IPS-NIHi11 (cell line): ENCODE measurements at places on chromosomes 5 and 9.

DNA sequence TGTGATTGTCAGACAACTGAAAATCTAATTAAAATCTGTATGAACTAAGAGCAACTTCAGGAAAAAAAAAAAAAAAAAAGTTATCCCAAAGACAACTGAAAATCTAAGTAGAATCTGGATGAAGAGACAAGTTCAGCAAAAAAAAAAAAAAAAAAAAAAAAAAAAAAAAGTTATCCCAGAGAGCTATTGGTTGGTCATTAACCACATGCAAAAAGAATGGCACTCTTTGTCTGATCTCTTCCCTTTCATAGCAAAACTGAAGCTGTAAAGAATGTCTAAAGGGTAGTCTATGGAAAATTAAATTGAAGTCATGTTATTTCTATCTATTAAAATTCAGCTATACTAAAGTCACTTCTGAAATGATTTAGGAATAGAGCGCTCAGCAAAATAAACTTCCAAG, 32.9 kb downstream of the STRBP start:
- no peak for DNase-seq

DNA sequence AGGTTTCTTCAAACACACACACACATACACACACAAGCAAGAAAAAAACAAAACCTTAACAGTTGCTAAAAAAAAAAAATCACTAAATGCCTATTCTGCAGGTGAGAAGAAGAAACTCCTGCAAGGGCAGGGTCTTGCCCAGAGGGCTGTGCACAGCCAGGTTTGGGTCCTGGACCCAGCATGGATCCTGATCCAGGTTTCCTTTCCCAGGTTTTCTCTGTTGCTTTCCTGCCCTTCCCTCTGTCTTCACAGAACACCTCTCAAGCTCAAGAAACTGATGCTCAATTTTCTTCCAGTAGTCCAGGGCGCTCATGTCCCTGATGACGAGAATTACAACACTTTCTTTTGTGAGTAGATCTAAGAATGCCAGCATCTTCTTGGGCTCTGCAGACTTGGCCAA, 136.6 kb downstream of the PAX5 start:
- DNase-seq, result peak; percentile 43

GRCh38 chr5:94691949-94692348, 73.5 kb downstream of the SLF1 start:
- DNase-seq, result no peak

GRCh38 chr9:91186632-91187108, 175.0 kb downstream of the AUH start:
- no peak for DNase-seq

- DNase-seq, result no peak
Observed at GRCh38 chr5:124200381-124200780, 546.1 kb downstream of the ZNF608 start.

DNA sequence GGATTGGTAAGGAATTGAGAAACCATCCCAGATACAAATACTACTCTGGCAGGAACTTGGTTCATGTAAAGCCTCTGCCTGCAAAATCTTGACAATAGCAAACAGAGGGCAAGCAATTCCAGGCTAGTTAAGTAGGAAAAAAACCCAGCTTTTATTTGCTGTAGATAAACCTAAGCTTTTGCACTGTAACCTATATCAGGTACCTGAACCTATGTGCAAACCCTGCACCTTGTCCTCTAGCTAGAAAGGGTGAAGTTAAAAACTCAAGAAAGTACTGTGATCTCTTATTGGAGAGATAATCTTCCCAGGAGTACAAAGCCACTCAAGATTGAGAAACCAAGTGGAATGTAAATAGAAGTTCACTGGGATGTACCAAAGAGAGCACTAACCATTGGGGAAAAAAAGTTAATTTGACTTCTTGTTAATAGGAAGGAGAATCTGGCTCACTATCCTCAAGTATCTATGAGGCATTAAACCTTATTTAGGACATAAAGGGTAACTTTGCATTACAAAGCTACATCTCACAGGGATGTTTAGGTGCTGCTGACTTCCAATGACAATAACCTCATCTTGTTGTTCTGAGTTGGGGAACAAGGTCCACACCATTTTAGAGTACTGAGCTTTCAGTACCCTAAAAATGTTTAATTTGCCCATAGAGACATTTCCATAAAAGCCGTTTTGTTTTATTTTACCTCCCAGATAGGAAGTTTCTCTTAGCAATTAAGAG, 73.8 kb upstream of the PCA3 start:
- DNase-seq, result no peak

GRCh38 chr5:171415115-171415730, 4.2 kb upstream of the FGF18 start:
- no peak for DNase-seq
